ENCODE measurements at places on chromosomes 6 and 20.
A peak's percentile ranks its signal among the peaks of the same experiment; 100 is the strongest.

DNA sequence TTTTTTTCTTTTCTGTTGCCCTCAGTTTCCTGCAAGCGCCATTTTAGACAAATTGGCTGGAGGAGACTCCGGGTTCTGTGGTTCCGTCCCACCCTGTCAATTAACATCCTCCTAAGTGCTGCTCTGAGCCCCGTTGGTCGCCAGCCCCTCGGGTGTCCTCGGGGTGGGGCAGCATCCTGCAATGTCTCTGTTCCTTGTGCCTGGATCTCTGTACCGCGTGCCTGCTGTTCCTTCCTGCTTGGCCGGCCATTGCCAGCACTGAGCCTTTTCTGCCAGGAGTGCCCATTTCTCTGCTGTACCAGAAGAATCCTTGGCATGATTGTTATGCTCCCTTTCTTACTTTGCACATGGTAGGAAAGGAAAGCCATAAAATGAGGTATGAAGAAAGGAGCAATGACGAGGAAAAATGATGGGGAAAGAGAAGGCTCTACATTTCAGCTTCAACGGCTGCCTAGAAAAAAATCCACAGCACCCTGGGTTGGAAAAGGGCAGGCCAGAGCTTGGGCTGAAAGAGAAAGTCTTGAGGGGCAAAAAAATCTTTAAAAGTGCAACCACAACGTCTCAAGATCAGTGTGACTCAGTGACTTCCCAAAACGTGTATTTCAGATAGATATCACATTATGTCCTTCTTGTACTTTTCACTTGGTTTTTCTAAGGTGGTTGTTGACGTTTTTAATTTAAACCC lies 256.7 kb downstream of the CLIC5 start:
- DNase-seq = no peak

DNA sequence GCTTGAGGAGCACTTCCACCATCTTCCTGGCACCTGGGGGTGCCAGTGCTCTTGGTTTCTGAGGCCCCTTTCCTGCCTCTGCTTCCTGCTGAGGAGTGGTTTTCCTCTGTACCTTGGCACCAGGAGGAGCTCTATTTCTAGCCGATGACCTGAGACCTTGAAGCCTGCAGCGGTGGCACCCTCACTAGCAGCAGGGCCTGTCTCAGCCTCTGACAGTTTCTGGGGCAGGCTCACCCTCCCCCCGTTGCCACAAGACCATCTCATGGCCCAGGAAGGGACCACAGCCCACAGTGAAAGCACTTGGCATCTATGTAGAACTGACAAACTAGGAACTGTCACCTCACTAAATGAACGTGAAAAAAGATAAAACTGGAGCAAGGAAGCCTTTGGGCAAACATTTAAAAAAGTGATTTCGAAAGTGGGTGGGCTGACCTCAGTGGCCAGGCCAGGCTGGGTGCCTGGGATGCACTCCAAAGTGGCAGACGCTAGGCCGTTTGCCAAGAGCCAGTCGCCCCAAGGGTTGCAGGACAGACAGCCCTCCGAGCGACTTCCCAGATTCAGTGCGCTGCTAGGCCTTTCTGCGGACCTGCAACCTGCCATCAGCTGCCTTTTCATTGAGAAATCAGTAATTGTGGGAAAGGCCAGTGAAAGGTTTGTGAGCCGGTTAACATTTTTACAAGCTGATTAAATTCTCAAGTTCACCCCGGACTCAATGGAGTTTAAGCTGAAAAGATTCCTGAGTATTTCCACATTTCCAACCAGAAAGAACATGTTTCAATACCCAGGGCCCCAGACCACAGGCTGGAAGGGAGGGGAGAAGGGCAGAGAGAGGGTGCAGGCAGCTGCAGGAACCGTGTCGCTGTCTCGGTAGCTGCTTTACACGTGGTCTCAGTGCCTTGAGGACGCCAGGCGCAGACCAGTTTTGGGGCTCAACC lies 303.7 kb downstream of the ESR1 start:
- no peak for DNase-seq

DNA sequence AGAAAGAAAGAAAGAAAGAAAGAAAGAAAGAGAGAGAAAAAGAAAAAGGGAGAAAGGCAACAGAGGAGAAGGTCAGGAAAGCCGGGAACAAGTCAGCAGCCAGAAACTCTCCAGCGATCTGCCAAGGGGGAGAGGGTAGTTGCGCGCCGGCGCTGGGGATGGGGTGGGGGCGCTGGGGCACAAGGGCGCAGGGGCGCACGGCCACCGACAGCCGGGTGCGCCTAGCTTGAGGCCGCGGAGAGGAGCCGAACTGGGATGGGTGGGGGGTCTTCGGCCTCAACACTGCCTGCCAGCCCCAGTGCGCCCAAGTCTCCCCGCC lies 533 bp upstream of the RSPO3 start:
- no peak for DNase-seq

GRCh38 chr6:42390228-42390934 lies 61.3 kb downstream of the TRERF1 start:
- peak; percentile 71 for DNase-seq

- no peak for DNase-seq
Measured at GRCh38 chr20:45917790-45918141, 5.8 kb upstream of the PLTP start.

- no peak for DNase-seq
Measured at GRCh38 chr6:33658982-33659689, 38.0 kb downstream of the ITPR3 start.

- peak; percentile 70 for DNase-seq
Measured at GRCh38 chr6:36120979-36121786, 9.1 kb upstream of the MAPK13 start.

DNA sequence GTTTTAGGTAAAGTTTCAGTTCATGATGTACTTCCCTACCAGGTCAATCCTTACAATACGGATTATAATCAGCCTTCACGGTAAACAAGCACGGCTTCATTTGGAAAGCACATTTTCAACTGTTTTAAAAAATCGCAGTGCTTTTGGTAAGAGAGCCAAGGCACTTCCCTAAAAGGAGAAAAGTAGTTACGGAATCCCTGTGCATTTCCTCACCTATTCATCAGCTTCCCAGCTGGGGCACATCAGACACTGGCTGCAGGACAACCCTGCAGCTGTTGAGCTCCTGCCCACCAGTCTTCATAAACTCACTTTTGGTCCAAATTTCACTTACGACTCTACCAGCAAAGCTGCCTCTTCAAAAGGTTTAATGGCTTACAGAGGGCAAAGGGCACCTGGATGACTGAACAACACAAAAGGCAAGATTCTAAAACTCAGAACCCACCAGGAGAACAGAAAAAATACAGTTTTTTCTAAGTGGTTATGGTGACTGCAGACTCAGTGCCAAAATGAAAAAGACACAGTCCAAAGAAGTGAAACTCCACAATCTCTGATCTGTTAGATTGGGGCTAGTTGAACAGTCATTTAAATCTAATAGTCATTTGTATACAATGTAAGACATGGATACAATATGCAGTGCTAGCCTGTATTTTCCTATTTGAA lies 7.5 kb downstream of the SNX5 start:
- no peak for DNase-seq

- no peak for DNase-seq
Measured at GRCh38 chr20:25287631-25288290, 39.9 kb downstream of the PYGB start.

DNA sequence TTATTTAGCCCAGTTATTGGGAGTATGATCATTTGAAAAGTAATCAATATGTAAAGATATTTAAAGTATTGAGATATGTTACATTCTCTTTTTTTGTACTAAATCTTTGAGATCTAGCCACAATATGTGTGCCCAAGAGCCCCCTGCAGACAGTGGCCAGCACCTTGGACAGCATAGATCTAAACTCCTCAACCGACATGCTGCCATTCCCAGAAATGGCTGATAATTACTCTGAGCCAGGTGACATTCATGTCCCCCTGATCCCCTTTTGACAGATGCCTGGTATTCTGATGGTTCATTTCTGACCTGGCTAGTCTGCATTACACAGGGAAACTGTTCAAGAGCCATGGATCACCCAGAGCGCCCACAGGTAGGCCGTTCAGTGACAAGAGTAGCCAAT lies 177.1 kb downstream of the ZDHHC14 start:
- DNase-seq = no peak

DNA sequence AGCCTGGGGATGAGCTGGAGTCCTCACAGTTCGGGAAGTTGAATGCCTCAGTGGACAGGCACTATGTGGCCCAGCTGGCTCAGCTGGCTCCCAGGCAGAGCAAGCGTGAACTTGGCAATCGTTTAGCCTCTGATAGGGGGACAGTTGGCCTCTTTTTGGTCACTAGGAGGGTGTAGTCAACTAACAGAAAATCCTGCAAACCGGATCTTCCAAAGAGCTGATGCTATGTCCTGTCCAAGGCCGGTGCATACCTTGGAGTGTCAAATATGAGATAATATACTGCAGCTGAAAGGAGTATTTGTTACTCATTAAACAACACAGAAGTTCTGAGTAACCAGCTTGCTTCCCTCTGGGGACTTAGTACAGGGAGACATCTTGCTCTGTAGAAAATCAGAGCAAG lies 126.2 kb upstream of the EXOC2 start:
- no peak for DNase-seq

- no peak for DNase-seq
Measured at GRCh38 chr6:154732538-154733182, 556 bp upstream of the SCAF8 start.

DNA sequence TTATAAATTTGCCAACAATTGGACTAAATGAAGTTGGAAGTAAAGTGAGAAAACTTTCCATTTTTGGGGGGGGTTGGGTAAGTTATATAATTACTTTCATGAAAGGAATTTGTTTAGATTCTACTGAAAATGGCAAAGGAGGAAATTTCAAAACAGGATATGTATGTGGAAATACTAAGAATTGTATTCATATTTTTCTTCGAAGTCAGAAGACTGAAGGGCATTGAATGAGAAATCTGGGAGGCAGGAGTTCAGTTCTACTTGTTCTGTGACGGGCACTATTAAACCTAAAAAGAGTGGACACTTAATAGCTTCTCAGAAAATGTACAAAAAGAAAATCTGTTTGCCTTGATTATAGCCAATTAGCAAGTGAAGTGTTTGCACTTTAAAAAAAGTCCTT lies 114.7 kb downstream of the PRIM2 start:
- no peak for DNase-seq

DNA sequence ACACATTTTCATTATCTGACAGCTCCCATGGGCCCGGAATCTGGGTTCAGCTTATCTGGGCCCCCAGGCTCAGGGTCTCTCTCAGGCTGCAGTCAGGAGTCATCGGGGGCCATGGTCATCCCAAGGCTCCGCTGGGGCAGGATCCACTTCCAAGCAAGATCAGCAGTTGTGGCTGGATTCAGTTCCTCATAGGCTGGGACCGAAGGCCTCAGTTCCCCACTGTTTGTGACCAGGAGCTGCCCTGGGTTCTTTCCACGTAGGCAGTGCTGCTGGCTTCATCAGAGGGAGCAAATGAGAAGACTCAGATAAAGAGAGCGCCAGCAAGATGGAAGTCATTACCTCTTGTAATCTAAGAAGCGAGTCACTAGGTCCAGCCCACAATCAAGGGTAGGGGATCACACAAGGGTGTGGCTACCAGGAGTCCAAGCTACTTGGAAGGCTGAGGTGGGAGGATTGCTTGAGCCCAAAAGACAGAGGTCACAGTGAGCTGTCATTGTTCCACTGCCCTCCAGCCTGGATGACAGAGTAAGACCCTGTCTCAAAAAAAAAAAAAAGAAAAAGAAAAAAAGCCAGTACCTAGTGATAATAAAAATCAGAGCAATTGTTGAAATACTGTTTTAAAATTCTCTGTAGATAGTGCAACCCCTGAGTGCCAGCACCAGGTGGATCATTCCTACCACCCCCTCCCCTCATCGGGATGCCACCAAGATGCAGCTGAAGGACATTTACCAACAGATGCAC lies 162.7 kb downstream of the NFATC2 start:
- DNase-seq = no peak

DNA sequence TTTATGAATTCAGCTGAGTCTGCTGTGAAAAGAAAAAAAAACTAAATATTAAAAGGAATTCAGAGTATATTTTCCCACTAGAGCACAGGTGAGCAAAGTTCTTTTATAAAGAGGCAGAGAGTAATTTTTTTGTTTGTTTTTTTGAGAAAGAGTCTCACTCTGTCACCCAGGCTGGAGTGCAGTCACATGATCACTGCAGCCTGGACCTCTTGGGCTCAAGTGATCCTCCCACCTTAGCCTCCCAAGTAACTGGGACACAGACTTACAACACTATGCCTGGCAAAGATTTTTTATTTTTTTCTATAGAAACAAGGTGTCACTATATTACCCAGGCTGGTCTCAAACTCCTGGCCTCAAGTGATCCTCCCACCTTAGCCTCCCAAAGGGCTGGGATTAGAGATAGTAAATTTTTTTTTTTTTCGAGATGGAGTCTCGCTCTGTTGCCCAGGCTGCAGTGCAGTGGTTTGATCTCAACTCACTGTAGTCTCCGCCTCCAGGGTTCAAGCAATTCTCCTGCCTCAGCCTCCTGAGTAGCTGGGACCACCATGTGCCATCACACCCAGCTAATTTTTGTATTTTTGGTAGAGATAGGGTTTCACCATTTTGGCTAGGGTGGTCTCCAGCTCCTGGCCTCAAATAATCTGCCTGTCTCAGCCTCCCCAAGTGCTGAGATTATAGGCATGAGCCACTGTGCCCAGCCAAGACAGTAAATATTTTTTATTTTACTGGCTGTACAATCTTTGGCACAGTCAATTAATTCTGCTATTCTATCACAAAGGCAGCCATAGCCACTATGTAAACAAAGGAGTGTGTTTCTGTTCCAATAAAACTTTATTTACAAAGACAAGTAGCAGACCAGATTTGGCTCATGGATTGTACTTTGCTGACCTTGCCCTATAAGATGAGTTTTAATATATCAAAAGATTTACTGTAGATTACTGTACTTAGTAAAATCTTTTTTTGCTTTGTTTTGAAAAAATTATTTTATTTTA lies 14.5 kb upstream of the B4GALT5 start:
- no peak for DNase-seq

- no peak for DNase-seq
Measured at GRCh38 chr20:59448851-59449444, 148.5 kb downstream of the EDN3 start.

- DNase-seq = no peak
Measured at GRCh38 chr6:25831532-25832306, at the start of gene SLC17A1. SLC17A1 (minus strand) TSS chr6:25832052; CDS start chr6:25830557, 1,495 bp downstream.

GRCh38 chr6:106628658-106629102 lies 618 bp downstream of the RTN4IP1 start:
- DNase-seq = no peak

DNA sequence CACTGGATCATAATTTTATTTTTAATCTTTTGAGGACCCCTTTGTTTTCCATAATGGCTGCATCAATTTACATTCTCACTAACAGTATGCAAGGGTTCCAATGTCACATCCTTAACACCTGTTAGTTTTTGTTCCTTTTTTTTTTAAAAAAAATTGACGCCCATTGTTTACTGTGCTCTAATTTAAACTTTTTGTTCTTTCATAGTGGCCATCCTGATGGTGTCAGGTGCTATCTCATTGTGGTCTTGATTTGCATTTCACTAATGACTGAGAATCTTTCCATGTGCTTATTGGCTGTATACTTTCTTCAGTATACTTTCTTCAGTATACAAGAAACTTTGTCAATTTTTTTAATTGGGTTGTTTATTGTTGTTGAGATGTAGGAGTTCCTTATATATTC lies 347.0 kb downstream of the RNGTT start:
- DNase-seq = no peak

- no peak for DNase-seq
Measured at GRCh38 chr6:22444330-22444729, 125.0 kb upstream of the HDGFL1 start.
